ENCODE measurements at places on chromosomes 6 and 20.

- DNase-seq, result no peak
These were observed 34.2 kb upstream of the DLGAP4 start for GRCh38 chr20:36271639-36272546.

- DNase-seq, result no peak
These were observed 1127.3 kb downstream of the EPHA7 start for GRCh38 chr6:92292067-92292466.

DNA sequence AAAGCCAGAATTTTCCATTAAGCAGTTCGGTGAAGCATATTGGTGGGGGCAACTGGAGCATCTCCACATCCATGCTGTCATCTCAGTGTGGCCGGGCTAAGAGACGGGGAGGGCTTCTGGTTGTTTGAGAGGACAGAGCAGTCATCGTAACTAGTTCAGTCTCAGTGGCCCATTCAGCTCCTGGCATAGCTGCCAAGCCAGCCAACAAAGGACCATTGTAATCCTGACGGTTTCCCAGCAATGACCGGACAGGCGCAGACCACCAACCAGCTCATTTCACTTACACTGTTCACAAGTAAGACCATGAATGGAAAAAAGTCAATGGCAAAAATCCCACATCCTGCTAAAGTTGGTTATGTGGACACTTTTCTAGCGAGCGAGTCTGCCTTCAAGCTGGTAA is 14.9 kb upstream of the HDDC2 start:
- DNase-seq, result no peak

DNA sequence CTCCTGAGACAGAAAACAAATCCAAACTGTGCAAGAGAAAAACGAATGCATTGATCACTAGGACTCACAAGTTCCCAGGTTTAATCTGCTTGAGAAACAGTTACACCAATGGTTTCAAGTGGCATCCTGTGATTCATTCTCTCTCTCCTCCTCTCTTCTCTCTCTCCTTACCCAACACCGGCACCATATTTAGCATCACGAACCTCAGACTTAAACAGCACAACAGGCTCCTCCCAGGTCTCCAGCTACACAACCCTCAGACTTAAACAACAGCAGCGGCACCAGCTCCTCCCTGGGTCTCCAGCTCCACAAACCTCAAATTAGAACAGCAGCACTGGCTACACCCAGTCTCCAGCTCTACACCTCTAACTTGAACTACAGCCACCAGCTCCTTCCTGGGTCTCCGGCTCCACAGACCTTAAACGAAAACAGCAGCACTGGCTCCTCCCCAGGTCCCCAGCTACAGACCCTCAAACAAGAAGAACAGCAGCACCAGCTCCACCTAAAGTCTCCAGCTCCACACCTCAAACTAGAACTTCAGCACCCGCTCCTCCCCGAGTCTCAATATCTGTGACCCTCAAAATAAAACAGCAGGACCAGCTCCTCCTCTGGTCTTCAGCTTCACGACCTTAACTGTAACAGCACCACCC is 355.9 kb downstream of the PREX1 start:
- no peak for DNase-seq

- DNase-seq, result no peak
These were observed 141.3 kb upstream of the EXOC2 start for GRCh38 chr6:834190-834589.

DNA sequence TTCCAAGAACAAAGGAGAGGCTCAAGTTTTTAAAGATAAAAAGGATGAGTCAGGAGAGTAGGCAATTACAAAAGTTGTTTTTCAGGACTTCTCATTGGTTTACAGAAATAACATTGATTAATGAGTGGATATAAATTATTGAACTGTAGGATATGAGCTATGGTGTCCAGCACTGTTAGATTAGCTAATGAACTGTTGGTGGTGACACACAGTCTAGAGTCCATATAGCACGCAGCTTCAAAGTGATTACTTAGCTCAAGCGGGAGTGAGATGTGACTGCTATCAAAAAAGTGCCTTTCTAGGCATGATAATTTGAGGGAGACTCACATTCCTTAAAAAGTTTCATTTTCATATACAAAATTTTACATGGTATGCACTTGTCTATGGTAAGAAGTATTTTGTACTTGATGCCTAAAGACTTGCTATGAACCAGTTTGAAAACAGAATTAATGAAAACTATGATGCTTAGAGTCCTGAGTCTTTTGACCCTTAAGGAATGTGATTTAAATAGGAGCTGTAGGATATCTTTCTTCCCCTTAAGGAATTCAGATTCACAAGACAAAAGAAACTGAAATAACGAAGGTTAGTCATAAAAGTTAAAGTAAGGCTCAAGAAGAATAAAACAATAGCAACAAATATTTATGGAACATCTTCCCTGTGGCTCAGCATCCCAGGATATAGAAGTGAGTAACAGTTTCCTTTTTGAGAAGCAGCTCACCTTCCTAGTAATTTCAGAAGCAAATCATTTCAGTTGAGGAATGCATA is 22.2 kb upstream of the ADIG start:
- no peak for DNase-seq

DNA sequence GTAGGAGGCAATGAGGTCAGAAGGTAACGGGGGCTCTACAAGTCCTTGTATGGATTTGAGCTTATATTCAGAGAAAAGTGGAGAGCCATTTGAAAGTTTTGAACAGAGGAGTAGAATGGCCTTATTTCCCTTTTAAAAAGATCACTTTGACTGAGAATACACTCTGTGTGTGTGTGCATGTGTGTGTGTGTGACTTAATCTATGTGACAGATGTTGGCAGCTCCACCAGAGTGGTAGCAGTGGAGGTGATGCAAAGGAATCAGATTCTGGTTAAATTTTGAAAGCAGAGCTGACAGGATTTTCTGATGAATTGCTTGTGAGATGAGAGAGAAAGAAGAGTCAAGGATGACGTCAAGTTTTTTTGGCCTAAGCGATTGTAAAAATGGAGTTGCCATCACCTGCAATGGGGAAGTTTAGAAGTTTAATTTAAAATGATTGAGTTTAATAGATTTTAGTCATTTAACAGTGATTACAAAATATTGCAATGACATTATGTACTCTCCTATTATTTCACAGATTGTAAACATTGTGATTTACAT is 172.2 kb upstream of the HEY2 start:
- DNase-seq, result no peak

- no peak for DNase-seq
These were observed 13.7 kb upstream of the CSE1L start for GRCh38 chr20:49032455-49032854.

- DNase-seq, result peak; percentile 4
These were observed 52.0 kb upstream of the FYN start for GRCh38 chr6:111925296-111925695.

GRCh38 chr6:129370268-129370916 is 339.6 kb downstream of the ARHGAP18 start:
- peak; percentile 35 for DNase-seq

GRCh38 chr20:46093531-46093930 is 3.8 kb upstream of the NCOA5 start:
- DNase-seq, result no peak

GRCh38 chr6:127941228-127941627 is 40.4 kb upstream of the THEMIS start:
- no peak for DNase-seq

GRCh38 chr20:6504826-6505225 is 262.7 kb upstream of the BMP2 start:
- DNase-seq, result no peak

- DNase-seq, result no peak
These were observed 60.3 kb downstream of the BMP6 start for GRCh38 chr6:7786214-7786661.

DNA sequence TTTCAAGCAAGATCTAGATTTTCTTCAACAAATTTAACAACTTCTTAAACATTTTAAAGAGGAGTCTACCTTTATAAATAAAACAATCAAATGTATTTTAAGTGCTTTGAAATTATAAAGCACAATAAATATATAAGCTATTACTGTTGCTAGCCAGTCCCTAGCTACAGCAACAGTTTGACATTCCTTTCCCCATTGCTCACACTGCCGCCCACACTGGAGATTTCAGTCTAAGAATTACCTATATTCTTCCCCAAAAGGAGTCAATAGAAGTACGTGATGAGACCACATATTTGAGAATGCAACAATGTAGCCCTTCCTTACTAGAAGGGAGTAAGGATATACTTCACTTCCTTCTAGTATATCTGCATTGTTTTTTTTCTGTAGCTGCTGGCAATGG is 65.3 kb upstream of the RNF146 start:
- DNase-seq, result no peak

DNA sequence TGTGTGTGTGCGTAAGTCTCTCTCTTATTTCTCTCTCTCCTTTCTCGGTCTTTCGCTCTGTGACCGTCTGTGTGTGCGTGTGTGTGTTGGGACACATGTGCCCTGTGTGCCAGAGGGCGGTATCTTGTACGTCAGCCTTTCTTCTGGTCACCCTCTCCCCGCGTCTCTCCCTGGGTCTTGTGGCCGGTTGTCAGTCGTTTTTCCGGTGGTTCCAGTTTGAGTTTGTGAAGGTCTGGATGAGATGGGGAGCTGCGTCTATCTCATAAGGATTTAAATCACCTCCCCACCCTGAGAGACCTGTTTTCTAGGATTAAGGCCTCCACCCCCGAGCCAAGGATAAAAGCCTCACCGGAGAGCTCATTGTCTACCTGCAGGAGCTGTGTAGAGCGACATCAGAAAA is 295.5 kb upstream of the ZNF337 start:
- no peak for DNase-seq

GRCh38 chr20:17430125-17430950 is 100.8 kb downstream of the BFSP1 start:
- no peak for DNase-seq

- DNase-seq, result no peak
These were observed 162.5 kb downstream of the VEGFA start for GRCh38 chr6:43932259-43933147.

DNA sequence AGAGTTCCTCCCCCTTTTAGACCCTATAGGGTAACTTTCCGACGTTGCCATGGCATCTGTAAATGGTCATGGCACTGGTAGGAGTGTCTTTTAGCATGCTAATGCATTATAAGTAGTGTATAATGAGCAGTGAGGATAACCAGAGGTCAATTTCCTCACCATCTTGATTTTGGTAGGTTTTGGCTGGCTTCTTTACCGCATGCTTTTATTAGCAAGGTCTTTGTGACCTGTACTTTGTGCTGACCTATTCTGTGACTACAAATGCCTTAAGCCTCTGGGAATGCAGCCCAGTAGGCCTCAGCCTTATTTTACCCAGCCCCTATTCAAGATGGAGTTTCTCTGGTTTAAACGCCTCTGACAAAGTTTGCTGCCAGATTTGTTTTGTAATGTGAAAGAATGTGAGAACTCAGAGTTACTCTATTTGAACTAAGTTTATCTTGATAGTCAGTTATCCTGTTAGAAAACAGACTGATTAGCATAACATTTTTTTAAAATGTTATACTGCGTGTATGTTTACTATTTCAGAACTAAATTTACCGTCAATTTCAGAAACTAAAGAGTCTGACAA is 111.3 kb upstream of the PRSS16 start:
- DNase-seq, result no peak

DNA sequence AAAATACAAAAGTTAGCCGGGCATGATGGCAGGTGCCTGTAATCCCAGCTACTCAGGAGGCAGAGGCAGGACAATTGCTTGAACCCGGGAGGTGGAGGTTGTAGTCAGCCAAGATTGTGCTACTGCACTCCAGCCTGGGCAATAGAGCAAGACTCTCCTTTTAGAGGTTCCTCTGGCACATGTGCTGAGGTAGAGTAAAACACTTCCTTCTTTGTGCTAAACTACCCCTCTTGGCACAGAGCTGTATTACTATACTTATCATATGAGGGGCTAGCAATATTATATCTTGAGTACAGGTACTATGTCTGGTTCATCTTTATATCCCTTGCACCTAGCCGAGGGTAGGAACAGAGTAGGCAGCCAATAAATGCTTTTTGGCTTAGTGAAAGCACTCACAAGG is 40.2 kb upstream of the SAMHD1 start:
- DNase-seq, result no peak

- no peak for DNase-seq
These were observed 82.9 kb upstream of the FOXP4 start for GRCh38 chr6:41463062-41463930.

GRCh38 chr6:56424064-56424463 is 176.7 kb upstream of the COL21A1 start:
- DNase-seq, result no peak

DNA sequence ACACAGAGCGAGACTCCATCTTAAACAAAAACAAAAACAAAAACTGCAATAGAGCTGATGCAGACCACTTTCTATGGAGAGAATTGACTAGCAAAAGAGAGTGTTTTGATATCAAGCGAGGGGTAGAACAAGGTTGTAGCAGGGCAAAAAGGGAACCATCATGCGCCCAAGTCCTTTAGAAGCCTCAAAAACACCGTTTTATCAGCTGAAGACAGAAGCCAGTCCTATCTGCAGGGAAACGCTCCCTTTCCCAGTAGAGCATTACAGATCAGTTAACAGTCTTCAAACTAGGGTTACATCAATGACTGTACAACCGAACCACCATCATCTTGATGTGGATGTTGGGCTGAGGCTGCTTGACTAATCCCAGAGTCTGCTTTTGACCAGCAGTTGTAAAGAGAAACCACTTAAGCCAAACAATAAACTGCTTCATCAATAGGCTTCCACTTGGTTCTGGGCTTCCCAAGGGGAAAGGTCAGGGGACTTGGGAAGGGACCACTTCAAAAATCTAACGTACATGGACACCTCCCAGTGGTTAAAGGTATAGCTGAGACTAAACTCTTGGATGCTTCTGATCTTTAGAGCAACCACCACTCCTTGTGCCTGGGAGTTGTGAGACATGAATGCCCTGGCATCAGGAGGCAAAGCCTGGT is 59.6 kb upstream of the SPDEF start:
- DNase-seq, result no peak

GRCh38 chr6:9766240-9766915 is 648.5 kb downstream of the TFAP2A start:
- DNase-seq, result peak; percentile 0

DNA sequence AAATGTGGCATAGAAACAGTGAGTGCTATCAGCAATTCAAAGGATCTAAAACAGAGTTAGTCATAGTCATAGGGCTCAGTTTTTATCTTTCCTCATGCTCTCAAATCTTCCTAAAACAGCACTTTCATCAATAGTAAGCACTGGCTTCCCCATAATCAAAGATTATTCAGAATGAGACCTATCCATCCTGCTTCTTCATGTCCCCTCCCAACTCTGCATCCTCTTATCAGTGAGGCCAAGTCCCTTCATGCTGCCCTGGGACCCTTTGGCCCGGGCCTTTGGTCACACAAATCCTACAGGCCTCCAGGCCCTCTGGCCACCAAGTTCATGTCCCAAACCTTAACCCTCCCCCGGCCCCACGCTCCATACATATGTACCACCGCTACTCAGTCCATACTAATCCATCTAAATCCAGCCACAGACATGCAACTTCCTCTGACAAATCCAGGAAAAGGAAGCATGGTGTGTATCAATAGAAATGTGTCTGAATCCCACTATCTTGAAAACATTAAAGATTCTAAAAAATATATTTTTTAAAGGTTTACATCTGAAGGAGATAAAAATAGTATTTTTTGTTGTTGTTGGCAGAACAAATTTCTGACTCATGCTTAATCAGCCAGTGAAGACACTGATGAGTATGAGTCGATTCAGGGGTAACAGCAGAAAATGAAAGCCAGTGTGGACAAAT is 143.5 kb downstream of the PDE7B start:
- no peak for DNase-seq
